ENCODE measurements at places on chromosomes 2 and 18.

DNA sequence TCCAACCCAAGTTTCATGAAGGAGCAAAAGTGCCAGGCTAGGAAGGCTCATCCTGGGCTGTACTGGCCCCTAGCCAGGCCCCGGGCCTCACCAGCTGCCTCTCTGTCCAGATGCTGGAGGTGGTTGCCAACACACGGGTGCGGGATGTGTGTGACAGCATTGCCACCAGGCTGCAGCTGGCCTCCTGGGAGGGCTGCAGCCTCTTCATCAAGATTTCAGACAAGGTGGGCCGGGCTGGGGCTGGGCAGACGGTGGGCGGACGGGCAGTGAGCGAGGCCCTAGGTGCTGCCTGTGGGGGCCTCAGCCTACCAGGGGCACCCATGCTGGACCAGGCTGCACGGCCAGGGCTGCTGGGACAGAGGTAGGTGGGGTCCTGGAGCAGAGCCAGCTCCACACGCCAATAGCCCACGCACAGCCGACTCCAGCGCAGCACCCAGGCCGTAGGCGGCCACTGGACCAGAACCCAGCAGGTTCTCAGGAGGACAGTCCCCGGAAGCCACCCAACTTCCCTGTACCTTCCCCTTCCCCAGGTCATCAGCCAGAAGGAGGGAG, 11.8 kb upstream of the GPR17 start:
- DNase-seq: no peak

GRCh38 chr2:133504566-133505505, 63.4 kb downstream of the NCKAP5 start:
- DNase-seq: no peak

DNA sequence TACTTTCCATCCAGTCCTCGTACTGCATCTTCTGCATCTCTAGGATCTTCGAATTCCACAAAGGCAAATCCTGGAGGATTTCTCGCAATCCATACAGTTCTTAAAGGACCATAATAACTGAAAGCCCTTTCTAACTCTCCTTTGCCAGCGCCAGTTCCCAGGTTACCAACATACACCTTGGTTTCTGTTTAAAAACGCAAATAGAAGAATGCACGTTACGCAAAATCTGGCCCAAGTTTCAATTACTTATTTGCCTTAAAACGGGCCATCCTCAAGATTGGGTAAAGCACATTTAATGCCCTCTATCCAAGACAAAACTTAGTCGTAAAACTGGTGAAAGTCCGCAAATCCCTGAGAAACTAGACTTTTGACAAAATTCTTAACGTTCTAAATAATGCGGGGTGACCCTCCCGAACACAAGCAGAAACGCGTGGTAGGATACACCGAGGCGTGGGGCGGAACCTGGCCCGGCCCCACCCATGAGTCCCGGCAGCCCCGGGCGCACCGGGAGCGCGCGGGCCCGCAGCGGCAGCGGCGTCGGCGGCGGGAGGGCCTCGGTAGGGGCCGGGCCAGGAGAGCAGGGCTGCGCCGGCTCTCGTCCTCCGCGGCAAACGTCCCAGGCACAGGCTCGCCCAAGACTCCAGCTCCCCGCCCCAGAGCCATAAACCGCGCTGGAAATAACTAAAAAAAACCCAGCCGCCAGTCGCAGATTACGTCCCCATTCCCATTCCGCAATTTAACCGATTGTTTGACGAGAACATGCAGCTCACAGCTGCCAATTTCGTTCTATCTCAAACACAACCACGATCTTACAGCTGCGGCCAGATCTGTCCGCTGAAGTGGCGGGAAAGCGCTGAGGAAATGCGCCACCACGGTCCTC, 910 bp downstream of the SRSF7 start:
- no peak for DNase-seq

GRCh38 chr18:36454848-36455458, 157.4 kb downstream of the FHOD3 start:
- DNase-seq: no peak

DNA sequence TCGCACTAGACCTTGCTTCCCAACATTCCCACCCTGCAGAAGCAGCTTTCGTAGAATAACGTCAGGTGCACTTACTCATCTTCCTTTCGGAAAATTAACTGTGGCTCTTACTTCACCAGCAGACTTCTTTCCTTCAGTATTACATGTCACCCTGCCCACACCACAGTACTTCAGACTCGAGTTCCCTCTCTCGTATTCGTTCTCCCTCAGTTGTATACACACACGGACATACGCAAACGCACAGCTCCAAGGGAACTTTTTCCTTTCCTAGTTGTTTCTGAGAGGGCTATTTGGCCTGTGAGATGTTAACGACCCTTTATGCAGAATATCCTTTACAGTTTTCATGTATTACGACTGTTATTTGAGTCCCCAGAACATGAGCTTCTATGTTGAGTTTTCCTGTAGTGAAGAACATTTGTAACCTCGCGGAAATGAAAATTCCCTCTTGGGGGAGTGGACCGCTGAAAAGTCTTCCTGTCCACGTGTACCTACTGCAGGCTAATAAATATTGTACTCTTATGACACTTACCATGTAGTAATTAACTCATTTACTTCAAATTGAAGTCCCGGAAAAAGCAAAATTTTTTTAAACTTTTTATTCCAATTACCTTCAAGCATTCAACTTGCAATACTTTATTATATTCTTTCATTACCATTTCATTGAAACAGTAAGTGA, 908 bp downstream of the ERLEC1 start:
- no peak for DNase-seq

GRCh38 chr2:168490015-168490874, 34.2 kb downstream of the CERS6 start:
- peak; percentile 30 for DNase-seq

DNA sequence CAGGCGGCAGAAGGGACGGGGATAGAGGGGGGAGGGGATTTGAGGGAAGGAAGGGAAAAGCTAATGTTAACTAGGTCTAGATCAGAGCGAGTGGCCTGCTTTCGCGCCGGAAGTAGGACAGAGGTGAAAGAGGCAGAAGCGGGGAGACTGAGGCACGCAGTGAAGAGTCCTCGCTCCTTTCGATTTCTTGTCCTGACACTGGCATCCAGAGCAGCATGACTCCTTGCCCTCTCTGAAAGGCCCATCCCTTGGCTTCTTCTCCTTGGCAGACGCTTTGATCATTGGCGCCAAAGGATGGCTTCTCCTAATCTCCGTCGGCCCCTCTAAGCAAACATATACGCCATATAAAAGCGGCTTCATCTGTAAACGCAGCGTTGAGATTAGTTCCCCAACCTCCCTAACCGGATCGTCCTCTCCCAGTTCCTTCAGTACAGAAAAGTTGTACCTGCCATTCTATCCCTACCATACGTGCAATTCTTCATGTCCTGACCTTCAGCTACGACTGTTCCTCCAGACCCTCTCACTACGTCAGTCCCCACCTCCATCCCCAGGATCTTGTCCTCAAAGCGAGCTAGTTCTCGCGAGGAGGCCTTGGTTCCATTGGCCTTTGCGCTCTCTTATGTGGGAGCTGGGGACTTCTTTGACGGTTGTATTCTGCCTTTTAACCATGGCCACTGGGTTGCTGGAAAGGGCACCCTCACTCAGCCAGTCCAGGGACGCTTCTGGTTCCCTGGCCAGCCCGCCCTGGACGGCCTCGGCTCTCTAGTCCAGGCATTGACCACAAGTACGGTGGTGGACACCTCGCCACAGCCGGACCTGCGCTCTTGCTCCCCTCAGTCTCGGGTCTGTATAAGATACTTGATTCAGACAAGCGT, 857 bp upstream of the NEUROD1 start:
- DNase-seq: no peak

DNA sequence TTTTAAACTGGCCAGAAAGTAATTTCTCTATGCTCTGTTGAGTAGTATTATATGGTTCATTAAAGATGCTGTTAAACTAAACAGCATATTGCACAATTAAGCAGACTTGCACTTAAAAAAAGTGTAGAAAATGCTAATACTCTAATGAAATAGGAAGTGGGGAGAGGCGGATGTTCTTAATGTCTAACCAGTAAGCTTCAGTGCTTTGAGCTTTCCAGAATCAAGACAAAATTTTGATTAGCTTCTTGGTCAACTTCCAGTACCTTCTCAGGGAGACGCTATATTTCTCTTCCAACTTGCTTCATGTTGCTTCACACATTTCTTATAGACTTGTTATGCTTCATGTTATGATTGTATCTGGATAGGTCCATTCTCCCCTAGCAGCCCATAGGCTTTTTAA, 89.1 kb downstream of the MAP2 start:
- no peak for DNase-seq

DNA sequence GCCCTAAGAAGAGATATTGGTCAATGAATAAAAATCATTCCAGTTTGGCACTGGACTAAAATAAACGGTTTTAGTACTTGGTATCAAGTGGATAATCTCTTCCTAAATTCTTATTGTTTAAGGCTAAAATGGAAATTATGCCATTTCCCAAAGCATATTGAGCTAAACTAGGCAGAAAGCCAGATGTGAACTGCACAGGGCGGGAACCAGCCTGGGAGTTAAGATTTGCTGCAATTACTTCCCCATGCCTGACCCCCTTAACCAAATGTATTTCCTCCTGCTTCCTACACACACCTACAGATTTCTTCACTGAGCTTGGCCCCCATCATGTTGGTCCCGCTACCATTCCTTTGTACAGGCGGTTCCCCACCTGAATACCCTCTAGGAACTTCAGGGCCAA, 12.2 kb downstream of the ZBTB7C start:
- no peak for DNase-seq

DNA sequence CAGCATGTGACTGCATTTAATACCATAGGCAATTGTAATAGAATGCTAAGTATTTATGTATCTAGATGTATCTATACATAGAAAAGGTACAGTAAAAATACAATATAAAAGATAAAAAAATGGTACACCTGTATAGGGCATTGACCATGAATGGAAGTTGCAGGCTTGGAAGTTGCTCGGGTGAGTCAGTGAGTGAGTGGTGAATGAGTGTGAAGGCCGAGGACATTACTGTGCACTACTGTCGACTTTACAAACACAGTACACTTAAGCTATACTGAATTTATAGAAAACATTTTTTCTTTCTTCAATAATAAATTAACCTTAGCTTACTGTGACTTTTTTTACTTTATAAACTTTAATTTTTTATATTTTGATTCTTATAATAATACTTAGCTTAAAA, 8.9 kb downstream of the DIS3L2 start:
- no peak for DNase-seq

DNA sequence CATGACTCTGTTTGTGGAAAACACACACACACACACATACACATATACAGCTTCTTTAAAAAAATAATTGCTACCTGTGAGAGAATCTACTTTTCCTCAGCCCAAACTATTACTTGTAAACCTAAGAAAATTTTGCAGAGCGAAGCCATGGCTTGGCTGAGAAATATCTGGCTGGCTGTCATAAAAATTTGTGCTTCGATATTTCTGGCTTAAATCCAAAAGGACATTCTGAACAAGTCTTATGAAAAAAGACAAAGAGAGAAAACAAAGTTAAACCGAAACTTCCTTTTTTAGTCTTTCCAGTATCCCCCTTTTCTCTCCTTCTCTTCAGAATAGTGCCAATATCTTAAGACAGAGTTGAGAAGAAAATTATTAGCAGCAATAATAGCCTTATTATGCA, 2048.0 kb downstream of the SUCLG1 start:
- DNase-seq: no peak

GRCh38 chr2:227377467-227378351, 1.4 kb downstream of the TM4SF20 start:
- DNase-seq: no peak

DNA sequence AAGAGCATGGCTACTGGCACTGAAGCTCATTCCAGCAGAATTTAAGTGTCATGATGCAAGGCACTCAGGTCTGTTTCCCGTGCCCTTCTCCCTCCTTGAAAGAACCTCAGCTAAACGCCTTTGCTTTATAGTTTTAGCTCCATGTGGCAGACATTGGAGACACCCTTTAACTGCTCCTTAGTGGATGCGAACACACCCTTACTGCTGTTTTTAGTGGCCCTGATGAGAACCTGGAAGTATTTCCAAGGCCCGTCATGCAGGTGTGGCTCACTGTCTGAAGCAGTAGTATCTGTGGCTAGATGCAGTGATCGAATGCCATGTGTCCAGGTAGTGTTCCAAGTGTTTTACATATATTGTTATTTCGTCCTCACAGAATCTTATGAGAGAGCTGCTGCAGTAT, 28.3 kb downstream of the KIF5C start:
- no peak for DNase-seq

DNA sequence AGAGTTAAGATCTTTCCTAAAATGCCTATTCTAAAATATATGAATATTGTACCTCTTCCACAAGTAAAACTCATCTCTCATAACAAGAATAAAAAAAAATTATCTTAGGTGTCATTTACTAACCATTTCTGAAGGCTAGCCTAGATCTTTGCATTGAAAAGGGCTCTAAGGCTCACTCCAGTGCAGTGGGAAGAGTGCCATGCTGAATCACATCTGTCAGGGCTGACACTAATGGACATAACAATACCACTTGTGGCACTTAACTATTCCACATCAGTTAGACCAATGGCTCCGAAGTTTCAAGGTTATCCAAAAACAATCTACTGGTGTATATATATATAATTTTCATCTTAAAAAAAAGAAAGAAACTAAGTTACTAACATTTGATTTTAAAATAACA, 130.2 kb downstream of the EXOC6B start:
- no peak for DNase-seq

- DNase-seq: no peak
Measured at GRCh38 chr2:102000813-102001766, 9.3 kb downstream of the IL1R2 start.

GRCh38 chr2:8714283-8714682, 32.4 kb downstream of the ID2 start:
- no peak for DNase-seq

DNA sequence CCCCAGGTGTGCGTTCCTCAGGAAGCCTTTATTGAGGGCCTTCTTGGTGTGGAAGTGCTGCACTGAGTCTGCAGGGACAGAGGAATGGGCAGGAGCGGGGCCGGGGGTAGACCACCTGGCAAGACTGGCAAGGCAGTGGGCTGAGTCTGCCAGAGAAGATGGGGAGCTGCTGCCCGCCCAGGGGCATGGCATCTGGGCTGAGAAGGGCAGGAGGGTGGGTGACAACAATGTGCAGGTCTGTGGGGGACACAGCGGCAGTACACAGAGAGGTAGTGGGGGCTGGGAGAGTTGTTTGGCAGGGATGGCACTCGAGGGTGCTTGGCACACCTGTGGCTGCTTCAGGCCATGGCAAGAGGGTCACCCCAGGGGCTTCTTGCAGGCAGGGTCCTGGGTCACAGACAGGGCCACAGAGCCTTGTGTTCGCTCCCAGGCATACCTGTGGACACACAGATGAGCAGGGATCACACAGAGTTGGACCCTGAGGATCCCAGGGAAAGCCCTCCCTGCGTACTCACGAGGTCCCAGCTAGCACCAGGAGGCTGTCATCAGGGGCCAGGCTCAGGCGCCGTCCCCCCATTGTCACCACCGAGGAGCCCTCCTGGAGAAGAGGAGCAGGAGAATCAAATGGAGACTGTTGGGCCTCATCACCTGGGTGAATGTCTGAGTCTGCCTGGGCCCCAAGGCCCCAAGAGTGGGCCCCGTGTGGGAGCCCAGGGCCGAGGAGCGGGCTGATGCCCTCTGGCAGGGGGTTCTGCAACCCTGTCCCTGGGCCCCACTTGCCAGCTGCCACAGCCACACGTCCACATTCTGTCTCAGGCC, 3.4 kb upstream of the OXER1 start:
- DNase-seq: no peak

GRCh38 chr2:99797475-99797874, 307.7 kb upstream of the REV1 start:
- DNase-seq: no peak

- DNase-seq: no peak
Measured at GRCh38 chr2:109300582-109300981, 171.6 kb downstream of the SH3RF3 start.
